A549 treated with DMSO at 1 μM for 4 hours (cell line): ENCODE measurements at places on chromosomes 7 and 10. TPM values are rescaled to one million over a fixed set of nuclear protein-coding genes. Genes with fewer than 3 reads are reported as not detected.

GTPBP4 gene
- 99.2 to 114 TPM (median 109 TPM) in 5 replicates for total RNA-seq

CHST3 gene
- total RNA-seq, result 40.2 to 46.6 TPM (median 42.6 TPM) in 5 replicates

CLDN3 gene
- total RNA-seq, result 1.6 to 3.7 TPM (median 2.8 TPM) in 5 replicates

UCN3 gene
- total RNA-seq, result not detected in 5 replicates

EGR2 gene
- 0.26 to 0.86 TPM (median 0.36 TPM) in 5 replicates for total RNA-seq

CELF2 gene
- total RNA-seq, result 0.03 to 0.10 TPM (median 0.04 TPM) in 3 of 5 replicates, not detected in the others
